Cortex of kidney (tissue), 1 donor: ENCODE measurements at places on chromosomes 7 and 10.

GRCh38 chr10:77333610-77334340, 303.8 kb downstream of the KCNMA1 start:
- DNase-seq = no peak

DNA sequence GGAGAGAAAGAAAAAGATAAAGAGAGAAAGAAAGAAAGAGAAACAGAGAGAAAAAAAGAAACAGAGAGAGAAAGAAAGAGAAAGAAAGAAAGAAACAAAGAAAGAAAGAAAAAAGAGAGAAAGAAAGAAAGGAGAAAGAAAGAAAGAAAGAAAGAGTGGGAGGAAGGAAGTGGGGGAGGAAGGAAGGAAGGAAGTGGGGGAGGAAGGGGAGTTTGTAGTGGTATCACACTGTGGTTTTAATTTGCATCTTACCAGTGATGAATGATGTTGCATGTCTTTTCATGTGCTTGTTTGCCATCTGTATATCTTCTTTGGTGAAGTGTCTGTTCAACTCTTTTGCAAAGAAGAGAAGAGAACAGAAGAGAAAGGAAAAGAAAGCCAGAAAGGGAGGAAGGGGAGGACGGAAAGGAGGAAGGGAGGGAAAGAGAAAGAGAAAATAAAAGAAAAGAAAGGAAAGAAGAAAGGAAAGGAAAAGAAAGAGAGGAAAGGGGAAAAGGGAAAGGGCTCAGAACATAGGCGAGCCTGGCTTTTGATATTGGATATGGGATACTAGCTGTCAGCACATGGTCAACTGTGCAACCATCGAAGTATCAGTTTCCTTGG, 79.2 kb upstream of the FRMD4A start:
- DNase-seq = no peak

GRCh38 chr7:30308389-30308788, 24.0 kb downstream of the ZNRF2 start:
- no peak for DNase-seq

DNA sequence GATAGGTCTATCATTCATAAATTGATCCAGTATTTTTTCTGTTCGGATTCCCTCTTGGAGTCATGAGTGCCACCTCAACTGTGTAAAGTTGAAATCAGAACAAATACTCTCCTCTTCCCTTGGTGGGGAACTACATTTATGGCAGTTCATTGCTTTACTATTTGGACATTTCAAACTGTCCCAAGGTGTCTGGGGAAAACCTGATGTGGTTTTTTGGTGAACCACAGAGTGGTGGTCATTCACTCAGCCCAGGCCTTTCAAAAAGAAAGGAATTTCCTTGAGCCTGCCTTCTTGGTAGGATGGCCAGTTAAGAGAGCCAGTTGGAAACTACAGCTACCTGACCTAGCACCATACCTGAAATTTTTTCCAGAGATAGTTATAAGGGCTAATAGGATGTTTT, 59.0 kb downstream of the ABCB1 start:
- DNase-seq = no peak

DNA sequence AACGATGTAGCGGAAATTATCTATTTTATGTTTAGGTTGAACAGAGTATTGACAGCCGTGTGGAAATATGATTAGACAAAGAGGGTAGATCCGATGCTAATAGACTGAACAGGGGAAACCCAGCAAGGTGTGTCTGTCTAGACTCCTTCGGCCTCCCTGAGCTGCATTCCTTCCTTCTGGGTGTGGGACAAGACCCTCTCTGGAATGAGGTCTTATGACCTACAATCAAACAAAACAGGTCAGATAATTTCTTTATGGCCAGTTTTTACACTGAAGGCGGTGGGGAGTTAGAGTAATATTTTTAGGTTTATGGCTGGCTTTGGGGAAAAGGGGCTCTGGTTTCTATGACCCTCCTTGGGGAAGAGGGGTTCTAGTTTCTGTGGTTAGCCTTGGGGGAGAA, 41.2 kb downstream of the WIPF3 start:
- no peak for DNase-seq

GRCh38 chr10:103884681-103885139, 29.3 kb upstream of the SH3PXD2A start:
- DNase-seq = no peak

- DNase-seq = no peak
These were observed 64.6 kb upstream of the LRRN3 start for GRCh38 chr7:111026343-111026742.

DNA sequence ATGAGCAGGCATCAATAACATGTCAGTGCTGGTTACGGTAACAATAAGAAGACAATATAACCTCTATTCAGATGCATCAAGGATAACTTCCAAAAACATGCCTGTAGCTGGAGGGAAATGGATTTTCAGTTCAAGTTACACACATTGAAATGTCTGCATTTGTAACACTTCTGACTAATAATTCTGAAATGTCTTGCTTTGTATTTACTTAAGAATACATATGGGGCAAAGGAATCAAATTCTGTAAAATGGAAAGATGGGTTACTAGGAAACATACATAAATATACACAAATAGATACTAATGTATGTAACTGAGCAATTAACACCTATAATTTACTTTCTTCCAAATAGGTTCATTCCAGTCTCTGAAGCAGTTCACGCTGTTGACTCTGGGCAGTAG, 18.6 kb upstream of the MTPN start:
- DNase-seq = no peak

DNA sequence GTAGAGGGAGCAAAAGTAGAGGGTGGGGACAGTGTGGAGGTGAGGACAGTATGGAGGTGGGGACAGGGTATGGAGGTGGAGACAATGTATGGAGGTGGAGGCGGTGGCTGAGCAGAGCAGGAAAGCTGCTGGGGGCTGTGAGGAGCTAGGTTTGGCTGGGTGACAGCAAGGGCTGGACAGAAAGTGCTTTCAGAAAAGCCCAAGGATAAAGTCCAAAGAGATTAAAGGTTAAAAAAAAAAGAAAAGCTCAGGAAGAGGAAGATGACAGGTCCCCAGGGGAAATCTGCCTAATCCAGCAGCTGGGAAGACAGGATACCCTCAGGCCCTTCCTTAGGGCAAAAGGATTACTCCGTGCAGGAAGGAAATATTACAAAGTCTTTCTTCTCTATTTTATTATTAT, 32.1 kb upstream of the PFKFB3 start:
- no peak for DNase-seq

DNA sequence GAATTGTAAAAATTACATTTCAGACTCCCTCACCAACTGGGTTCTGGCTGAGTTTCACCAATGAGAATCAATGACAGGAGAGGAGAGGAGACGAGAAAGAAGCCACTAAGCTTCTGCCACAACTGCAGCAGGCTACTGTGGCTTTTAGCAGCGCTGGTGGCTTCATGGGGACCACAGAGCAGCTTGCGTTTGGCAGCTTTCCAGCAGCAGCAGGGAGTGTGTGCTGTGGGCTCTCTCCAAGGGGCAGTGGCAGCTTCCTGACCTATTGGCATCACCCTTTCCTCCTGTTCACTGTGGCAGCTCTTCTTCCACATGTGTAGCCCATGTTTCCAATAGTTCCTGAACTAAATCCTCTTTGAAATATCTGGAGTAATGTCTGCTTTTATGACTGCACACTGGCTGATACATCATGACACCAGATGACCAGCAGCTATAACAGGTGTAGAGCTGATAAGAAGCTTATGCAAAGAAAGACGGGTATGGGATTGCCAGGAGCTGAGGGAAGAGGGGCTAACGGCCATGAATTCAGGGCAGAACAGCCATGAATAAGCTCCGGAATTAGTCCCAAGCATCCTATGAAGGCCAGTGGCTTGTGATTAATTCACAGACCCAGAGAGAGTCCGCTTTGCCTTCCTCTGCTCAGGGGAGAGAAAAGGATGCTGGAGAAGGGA, 46.8 kb downstream of the KCNH2 start:
- no peak for DNase-seq

GRCh38 chr7:74051629-74052410, 23.8 kb downstream of the ELN start:
- no peak for DNase-seq

GRCh38 chr7:144997512-144997911, 161.7 kb upstream of the TPK1 start:
- DNase-seq = no peak

- no peak for DNase-seq
These were observed 151.0 kb upstream of the AHR start for GRCh38 chr7:17147409-17147808.

DNA sequence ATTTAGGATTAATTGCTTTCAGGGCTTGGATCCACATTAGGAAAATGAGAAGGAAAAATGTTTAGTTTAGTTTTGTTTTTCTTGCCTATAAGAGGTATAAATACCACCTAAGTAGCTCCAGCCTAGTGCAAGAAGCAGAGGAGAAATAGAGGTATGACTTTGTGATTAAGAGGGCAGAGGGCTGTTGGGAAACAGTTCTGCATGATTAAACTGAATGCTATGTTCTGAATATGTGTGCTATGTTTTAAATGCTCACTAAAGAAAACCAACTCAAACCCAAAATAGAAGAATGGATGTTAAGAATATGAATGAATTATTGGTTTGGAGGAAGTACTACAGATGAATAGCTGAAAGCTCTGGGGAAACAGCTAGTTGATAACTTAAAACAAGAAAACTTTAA, 7.6 kb downstream of the CALCR start:
- DNase-seq = no peak

DNA sequence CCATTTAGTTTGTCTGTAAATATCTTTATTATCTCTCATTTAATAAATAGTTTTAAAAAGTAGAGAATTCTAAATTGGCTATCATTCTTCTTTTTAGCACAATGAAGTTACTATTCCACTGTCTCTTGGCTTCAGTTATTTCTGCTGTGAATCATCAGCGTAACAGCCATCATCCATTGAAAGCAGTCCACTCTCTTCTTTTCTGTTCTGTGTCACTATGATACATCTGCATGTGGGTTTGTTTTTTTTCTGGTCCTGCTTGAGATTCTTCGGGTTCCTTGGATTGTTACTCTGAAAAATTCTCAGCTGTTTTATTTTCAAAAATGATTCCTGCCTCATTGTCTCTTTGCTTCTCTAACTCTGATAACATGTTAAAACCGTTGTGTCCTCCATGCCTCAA, 52.5 kb downstream of the CSGALNACT2 start:
- no peak for DNase-seq

DNA sequence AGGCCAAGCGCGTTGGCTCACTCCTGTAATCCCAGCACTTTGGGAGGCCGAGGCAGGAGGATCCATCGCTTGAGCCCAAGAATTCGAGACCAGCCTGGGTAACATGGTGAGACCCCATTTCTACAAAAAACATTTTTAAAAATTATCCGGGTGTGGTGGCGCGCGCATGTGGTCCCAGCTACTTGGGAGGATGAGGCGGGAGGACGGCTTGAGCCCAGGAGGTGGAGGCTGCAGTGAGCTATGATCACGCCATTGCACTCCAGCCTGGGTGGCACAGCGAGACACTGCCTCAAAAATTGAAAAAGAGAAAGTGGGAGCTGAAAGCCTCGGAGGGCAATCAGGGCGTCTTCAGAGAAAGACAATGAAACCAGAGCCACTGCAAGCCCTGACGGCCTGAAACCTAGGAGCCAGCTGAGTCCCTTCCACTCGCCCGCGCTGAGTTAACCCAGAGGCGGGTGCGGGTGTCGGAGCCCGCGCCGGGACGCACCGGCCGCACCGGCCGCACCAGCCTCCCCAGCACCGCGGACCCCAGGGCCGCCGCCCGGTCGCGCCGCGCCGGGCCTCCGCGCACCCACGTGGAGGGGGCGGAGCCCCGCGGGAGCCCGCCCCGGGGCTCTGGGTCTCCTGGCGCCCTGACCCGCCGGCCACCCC, 22.4 kb downstream of the ZFAND2A start:
- no peak for DNase-seq

DNA sequence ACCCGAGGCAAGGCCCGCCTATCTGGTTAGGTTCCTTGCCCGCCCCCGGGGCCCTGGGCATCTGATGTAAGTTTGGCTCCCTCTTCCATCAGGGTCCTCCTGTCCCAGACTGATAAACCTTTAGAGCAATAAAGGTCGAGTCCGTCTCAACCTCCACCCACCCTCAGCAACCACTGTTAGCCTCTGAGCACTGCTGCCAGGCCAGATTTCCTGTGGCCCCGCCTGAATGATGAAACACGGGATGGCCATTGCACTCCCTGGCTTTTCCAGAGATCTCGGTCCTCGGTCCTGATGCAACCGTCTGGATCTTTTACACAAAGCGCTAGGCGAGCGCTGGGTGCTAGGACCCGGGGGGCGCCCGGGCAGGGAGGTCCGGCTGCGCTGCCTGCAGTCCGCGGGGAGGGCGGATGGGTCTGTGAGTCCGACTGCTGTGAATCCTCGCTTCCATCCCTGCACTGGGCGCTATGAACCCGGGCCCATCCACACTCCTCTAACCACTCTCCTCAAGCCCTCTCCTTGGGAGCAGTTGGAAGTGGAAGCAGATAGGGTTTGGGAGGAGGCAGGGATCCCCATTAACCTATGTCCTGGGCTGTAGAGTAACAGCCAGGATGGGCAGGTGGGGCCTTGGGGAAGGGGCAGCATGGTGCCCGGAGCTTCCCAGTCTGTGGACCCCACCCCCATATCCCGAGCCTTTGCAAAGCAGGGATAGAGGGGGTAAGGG, 875 bp upstream of the DDIT4 start:
- DNase-seq = no peak

GRCh38 chr10:63644418-63645142, 123.4 kb downstream of the REEP3 start:
- no peak for DNase-seq

GRCh38 chr7:153087498-153087897, 327.9 kb downstream of the ACTR3B start:
- DNase-seq = no peak

DNA sequence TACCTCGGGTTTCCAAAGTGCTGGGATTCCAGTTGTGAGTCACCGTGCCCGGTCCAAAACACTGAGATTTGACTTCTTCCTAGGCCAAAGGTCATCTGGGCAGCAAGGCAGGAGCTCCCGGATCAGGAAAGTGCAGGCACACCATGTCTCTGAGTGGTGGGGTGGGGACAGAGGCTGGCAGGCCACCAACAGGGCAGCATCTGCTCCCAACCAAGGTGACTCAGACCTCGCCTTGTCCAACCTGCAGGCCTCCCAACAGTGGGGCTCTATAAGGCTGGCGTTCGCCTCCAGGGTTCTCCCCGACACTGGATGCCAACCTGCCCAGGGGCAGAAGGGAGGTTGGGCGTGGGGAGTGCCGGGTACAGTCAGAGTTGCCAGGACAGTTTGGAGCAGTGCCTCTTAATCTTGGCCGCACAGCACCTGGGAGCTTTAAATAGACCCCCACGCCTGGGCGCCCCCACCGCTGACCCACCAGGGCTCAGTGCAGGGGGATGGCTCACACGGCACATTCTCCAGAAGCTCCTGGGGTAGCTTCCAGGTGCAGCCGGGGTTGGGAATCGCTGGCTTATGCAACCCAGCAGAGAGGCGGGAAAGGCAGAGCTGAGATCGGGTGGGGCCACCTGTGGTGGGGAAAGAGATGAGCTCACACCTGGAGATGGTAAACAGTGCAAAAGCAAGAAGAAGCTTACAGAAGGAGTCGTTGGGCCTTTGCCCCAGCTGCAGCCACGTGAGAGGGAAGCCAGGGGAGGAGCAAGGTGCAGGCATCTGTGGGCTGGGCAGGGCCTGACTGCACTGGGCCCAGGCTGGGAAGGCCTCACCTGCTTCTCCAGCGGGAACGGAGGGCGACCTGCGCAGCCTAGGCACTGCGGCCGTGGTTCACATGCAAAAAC, 10.9 kb downstream of the CALML5 start:
- DNase-seq = no peak

- no peak for DNase-seq
These were observed 39.3 kb upstream of the GGCT start for GRCh38 chr7:30543813-30544525.
